ENCODE measurements at places on chromosomes 11 and 22.

DNA sequence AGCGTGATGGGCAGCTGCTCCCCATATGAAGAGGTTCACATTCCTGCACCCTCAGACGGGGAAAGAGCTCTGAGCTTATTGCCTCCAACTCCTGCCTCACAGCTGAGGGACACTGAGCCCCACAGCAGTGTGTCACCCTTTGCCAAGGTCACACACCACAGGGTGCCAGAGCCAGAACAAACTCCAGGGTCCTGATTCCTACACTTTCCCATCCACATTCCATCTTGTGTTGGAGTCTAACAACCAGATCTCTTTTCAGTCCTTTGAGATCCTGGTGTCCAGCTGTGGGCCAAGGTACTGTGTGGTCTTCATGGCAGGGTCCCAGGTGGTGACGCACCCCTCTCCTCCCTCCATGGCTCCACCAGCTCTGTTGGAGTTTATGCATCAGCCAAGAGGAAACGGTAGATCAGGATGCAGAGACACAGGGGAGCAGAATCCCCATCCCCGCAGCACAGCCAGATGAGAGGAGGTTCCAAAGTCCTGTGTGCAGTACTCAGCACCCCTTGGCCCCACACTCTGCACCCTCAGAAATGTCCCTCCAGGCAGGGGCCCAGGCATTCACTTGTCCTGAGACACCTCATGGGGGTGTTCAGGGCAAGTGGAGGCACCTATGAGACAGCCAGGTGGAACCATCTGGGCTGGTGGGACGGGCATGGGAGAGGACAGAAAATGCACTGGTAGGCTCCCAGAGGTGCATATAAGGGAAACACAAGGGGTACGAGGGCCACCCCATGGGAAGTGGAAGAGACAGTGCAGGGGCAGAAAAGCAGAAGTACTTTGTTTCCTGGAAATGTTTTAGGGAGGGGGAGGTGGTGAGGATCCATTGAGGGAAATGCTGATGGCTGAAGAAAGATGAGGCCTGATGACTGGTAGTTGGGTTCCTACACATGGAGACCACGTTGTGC lies 32.6 kb upstream of the GNAZ start:
- no peak for DNase-seq

- no peak for DNase-seq
Measured at GRCh38 chr11:129967996-129968395, 34.6 kb downstream of the PRDM10 start.

- no peak for DNase-seq
Measured at GRCh38 chr11:113426686-113427085, 39.1 kb downstream of the ANKK1 start.

DNA sequence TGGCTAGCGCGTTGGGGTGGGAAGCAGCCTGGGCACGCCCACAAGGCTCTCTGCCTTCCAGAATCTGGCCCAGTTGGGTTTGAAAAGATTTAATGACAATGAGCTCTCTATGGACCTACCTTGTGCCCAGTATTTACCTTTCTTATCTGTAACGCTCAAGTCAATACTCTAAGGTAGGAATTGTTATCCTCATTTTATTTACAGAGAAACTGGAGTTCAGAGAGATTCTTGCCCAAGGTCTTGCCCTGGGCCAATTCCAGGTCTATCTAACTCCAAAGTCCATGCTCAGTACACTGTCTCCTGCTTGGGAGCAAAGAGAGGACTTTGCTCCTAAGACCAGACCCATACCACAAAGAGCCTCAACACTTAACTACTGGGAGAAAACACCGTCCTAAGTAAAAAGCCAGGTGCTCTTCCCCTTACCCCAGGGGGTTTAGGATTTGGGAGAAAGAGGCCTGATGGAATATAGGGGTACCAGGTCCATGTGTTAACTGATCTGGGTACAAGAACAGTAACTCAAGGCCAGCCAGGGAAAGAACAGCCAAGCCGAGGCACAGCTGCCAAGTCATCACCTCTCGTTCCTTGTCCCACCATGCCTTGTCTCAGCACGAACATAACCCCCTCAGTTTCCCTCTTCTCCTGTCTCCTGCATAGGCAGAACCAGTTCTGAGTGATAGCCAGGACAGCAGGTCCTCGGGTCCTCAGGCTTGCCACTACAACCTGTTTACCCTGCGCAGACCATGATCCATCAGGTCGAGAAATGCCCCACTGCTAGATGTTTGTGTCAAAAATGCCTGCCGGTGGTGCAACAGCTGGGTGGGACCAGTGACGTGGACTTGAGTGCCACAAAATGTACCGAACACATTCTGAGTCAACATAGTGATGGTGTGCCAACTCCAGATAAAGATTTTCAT lies 14.6 kb downstream of the APOA4 start:
- DNase-seq = no peak

- DNase-seq = no peak
Measured at GRCh38 chr11:128653801-128654231, 40.1 kb upstream of the FLI1 start.

GRCh38 chr11:2745511-2745910 lies 45.7 kb upstream of the KCNQ1OT1 start:
- no peak for DNase-seq

- no peak for DNase-seq
Measured at GRCh38 chr22:35930933-35931332, 97.7 kb downstream of the RBFOX2 start.

DNA sequence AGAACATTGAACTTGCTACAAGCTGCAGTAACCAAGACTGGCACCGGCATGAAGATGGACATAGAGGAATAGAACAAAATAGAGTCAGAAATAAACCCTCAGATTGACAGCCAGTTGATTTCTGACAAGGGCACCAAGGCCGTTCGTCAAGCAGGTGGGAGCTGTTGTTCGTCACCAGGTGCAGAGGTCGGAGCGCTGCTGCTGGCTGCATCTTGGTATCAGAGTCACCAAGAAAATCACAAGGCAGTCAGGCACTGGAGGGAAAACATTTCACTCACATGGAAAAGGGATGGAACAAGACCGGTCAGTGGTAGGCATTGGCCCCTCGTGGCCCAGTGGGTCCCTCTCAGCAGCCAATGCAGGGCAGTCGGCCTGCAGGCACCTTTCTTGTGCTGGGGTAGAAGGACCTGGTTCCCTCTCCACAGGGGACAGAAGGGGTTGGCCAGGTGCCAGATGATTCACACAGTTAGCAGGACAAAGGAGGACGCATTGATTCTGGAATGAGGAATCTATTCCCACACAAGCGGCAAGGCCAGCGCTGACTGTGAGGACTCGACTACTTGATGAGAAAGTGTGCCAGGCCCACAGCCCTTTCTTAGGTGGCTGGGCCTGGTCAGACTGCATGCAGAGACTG lies 115.8 kb upstream of the FGF3 start:
- no peak for DNase-seq

DNA sequence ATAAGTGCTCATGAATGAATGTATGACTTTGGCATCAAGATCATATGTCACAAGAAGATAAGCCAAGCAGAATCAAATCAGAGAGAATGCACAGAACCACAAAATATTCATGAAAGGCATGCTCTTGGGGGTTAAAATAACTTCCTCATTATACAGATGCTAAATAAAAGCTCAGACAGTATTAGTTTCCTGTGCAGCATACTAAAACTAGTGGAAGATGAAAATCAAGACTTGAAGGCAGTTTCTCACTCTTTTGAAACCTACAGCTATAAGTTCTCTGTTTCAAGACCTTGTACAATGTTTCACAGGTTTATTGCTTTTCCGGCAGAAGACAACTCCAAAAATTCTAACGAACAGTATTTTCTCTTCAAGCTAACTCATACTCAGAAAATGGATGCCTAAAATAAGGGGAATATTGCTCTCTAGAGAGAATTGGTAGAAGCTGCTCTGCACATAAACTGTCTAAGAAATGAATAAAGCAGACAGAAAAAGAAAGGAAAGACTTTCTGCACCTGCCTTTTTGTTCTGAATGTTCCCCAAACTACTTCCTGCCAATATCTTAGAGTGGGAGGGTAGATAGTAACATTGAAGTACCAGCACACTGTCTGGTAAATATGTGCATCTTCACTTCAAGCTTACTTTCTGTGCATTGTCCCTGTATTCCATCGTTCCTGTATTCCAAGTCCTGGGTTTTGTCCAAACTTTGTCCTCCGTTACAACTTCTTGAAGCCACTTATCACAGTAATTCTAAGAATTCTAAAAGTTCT lies 639.4 kb upstream of the FAT3 start:
- no peak for DNase-seq

DNA sequence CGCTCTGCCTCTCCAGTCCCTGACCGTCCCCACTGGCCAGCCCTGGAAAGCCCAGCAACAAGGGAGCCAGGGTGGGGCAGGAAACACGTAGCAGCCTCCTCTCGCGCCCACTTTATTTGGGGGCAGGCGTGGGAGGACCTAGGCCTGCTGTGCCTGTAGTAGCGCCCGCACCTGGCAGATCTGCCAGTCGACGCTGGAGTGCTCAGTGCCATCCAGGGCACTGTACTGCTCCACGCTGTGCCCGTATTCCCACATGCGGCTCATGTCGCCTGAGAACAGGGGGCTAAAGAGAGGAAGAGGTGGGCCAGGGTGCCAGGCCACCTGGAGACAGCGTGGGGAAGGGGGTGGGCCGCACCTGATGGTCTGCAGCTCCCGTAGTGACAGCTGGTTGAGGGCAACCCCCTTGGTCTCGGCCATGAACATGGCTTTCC lies 17.0 kb upstream of the DRICH1 start:
- no peak for DNase-seq

GRCh38 chr22:29951791-29952413 lies 68.9 kb downstream of the MTMR3 start:
- DNase-seq = no peak

GRCh38 chr11:112238041-112238440 lies 11.8 kb downstream of the PTS start:
- DNase-seq = no peak

DNA sequence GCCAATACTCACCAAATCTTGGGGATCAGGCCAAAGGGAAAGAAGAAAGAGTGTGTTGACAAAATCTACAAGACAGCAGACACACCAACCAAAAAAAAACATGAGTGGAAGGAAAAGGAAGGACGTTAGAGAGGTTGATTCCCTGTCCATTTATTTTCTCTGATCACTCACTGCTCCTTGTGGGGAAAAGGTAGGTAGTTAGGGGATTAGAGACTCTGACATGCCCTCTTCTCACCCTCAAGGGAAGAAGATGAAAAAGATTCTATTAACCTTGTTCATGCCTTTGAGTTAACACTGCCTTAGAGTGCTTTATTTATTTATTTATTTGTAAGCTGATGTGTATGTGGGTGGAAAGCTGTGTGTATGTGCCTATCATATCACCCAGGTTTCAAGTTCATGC lies at the start of gene OR52H1:
OR52H1 (minus strand) TSS at position 101 of the 400 bp plus-strand sequence. CDS start 3,035 bp downstream, outside the sequence.
- DNase-seq = no peak

DNA sequence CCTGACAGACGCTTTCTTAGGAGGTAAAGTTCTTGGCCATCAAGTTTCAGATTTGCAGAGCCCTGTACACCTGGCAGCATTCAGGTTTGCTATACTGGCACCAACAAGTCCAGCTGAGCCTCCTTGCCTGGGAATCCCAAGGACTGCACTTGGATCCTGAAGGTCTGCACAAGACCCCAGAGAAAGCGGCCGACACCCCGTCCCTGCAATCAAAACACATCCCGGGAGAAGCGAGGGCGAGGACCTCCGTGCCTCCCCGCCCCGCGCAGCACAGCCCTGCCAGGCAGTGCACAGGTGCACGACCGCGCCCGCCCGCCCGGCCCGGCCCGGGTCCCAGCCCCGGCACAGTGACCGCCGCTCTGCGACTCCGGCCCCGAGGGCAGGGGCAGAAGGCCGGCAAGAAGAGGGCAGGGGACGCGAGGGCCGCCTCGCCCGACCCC lies 559 bp downstream of the MRTFA start:
- DNase-seq = no peak

DNA sequence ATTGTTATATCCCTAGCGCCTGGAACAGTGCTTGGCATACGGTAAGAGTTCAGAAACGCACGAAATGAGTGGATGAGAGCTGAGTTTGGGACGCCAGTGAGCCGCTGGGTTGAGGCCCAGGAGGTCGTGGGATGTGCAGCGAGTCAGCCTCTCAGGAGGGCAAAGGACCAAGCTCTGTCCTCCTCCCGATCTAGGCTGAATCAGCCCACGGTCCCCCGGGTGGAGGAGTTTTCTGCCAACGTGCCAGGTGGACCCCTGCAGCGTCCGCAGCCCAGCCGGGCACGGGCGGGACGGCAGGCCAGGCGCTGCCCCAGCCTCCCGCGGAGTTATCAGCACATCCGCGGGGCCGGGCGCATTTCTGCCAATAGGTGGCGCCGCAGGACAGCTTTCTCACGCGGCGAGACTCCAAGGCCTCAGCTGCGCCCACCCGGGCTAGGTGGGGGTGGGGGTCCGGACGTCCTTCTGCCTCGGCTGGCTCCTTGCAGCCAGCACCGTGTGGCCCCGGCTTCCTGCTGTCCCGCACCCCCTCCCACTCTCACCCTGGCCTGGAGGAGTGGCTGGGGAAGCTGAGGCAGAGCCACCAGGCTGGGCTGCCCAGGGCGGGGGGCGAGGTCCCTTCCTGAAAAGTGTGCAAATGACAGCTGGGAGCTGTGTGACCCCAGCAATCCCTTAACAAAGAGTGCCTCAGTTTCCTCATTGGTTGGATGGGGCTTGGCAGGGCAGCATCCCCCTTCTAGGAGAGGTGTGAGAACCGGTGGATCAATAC lies 2.2 kb upstream of the RPS19BP1 start:
- DNase-seq = peak; percentile 80

- no peak for DNase-seq
Measured at GRCh38 chr11:113263458-113264259, 50.7 kb upstream of the TTC12 start.

GRCh38 chr11:126059238-126059781 lies 3.4 kb downstream of the CDON start:
- no peak for DNase-seq

DNA sequence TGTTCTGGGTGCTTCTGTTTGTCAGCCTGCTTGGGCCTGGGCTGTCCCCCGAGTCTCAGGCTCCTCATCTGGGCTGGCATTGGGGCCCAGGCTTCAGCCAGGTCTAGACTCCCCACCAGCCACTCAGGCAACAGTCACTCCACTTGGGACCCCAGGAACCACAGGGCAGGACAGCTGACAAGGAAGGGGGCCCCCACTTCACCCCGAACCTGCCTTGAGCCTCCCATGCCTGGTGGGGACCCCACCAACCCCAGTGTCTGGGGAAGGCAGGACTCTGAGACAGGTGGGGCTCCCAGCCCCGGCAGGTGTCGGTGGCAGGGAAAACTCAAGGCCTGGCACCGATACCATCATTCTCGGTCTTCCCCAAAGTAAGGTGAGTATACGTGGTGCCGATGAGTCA lies 11.7 kb upstream of the LTO1 start:
- no peak for DNase-seq

GRCh38 chr11:104043678-104044239 lies 7.3 kb downstream of the DDI1 start:
- no peak for DNase-seq

- no peak for DNase-seq
Measured at GRCh38 chr11:66747480-66747879, 18.5 kb upstream of the SPTBN2 start.

DNA sequence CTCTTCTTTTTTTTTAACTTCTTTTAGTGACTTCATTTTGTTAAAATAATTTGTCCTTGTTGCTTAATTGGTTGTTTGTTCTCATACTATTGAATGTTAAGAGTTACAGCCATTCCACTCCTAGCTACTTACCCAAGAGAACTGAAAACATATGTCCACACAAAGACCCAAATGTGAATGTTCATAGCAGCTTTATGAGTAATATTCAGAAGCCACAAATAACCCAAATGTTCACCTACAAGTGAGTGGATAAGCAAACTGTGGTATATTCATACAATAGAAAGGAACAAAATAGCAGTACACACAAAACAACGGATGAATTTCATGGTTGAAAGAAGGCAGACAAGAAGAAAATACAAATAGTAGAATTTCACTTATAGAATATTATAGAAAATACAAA lies 1.4 kb upstream of the OR4D11 start:
- DNase-seq = no peak
